ENCODE measurements at places on chromosomes 4 and X. TPM values are rescaled to one million over a fixed set of nuclear protein-coding genes. Genes with fewer than 3 reads are reported as not detected.

DNA sequence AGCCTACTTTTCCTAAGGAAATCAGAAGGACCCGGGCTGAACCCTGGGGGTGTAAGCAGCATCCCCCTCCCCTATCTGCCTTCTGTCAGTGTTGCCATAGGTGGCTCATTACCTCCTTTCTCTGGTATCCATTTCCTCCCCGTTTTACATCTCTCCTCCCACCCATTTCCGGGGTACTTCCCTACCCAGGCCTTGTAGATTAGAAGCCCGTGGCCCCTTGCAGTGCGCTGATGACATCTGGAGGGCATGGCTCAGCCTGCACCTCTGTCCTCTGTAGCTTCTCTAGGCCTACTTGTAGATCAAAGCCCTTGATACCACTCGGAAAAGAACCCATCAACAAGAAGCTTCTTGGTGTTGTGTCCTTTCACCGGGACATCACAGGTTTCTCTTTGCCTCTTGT is 71.8 kb downstream of the NBDY start:
- peak overlapping the region; percentile 50 for H3K4me3 ChIP-seq
- H3K4me1 ChIP-seq = peaks cover 57% of the 10 kb centered on the region
- peak overlapping the region; percentile 94 for H3K27ac ChIP-seq
- peak; percentile 60 for DNase-seq
- no peaks in the 10 kb centered on the region for H3K27me3 ChIP-seq

GRCh38 chrX:44062840-44063239 is 89.7 kb upstream of the NDP start:
- no peaks in the 10 kb centered on the region for H3K36me3 ChIP-seq
- no peak overlapping the region for H3K4me3 ChIP-seq
- DNase-seq = no peak
- H3K27me3 ChIP-seq = no peaks in the 10 kb centered on the region
- no peak overlapping the region for H3K27ac ChIP-seq

DNA sequence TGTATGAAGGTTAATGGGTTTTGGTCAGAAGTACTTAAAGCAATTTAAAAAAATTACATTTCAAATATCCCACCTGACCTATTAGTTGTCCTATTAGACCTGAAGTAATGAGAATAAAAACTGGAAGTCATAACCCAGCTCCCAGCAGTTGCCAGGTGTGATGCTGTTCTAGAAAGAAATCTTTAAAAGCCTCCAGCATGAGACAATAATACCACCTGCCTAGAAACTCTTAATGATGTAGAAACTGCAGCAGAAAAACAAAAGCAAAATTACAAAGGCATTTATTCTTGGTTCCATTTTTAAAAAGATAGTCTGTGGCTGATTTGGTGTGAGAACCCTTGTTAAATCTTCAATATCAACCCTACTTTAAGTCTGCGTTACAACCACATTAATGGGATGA is 1137.7 kb upstream of the TENM3 start:
- DNase-seq = no peak
- no peaks in the 10 kb centered on the region for H3K36me3 ChIP-seq
- no peak overlapping the region for H3K27ac ChIP-seq

The VSIG1 gene
- 9.9 TPM for total RNA-seq
